ENCODE measurements at places on chromosomes 3 and 15.

GRCh38 chr3:38616111-38616510 is 33.4 kb downstream of the SCN5A start:
- DNase-seq = no peak

GRCh38 chr3:177551431-177551836 is 354.2 kb upstream of the TBL1XR1 start:
- DNase-seq = no peak

DNA sequence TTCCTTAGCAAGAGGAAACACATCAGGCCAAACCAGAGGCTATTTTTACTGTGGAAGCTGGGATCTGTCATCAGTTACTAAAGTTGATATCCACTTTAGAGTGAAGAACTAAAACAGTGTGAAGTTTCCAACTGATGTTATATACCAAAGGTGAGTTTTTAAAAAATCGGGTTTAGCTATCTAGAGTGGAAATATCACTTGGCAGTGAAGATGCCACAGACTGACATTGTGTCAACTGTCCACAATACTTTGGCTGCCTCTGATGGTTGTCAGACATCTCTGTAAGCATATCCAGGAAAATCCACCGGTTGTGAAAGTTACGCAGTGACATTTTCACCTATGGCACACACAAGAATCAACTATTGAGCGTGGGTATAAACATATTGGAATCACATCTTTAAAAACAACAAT is 9.2 kb downstream of the ZIC1 start:
- no peak for DNase-seq

- no peak for DNase-seq
Observed at GRCh38 chr3:87833039-87833377, 225.8 kb downstream of the CGGBP1 start.

GRCh38 chr15:68328443-68328842 is 50.9 kb downstream of the FEM1B start:
- DNase-seq = no peak

DNA sequence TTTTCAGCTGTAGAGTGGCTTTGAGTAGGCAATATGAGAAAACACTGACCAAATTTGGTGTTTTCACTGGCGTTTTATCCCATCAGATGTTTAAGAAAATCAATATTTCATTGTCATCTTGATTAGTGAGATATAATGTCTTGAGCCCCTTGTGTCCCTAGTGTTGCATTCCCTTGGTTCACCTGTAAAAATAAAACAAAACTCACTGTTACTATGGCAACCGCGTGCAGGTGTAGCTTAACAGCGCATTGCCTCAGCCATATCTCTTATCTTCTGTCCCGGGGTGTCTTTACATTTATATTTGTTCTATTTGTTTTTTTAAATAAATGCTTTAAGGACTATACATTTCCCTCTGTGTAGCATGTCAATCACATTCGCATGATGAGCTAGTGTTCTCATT is 551.6 kb downstream of the ZIC1 start:
- no peak for DNase-seq

GRCh38 chr3:42830437-42831320 is 21.4 kb downstream of the ACKR2 start:
- DNase-seq = peak; percentile 37

- no peak for DNase-seq
Observed at GRCh38 chr15:61794276-61794675, 266.0 kb downstream of the VPS13C start.

DNA sequence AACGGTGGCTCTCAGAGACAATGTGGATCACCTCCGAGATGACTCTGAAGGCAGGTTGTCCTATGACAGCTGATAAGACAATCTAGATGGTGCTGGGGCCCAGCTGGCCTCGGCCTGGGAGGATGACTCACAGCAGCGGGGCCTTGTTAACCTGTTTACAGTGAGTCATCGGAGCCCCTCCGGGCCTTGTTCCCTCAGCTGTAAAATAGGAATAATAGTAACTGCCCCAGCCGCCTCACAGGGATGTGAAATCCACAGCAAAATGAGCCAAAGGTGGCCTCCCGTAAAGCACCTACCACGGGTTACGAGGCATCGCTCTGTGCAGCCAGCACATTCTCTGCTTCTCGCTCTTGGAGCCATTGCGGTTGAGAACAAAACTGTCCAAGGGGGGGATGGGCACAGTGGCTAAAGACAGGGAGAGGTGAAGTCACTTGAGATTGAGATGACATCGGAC is 88.6 kb upstream of the RASGRF1 start:
- peak; percentile 49 for DNase-seq

DNA sequence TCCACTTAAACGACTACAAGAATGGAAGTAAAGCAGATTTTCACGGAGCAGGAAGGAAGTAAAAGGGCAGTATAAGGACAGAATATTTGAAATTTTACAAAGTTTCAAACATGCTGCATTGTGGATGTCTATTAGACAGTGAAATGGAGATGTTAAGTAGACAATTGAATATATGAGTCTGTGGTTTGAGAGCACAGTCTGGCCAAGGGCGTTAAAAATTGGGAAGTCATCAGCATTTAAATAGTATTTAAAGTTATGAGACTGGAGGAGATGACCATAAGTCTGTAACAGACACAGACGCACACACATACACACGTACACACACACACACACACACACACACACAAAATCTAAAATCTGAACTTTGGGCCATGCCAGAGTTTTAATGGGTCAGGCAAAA is 935.9 kb downstream of the EPHA3 start:
- no peak for DNase-seq

- DNase-seq = no peak
Observed at GRCh38 chr3:42289026-42289425, 23.0 kb upstream of the CCK start.

GRCh38 chr15:31390777-31391486 is 64.3 kb downstream of the KLF13 start:
- DNase-seq = no peak

- no peak for DNase-seq
Observed at GRCh38 chr3:78660957-78661356, 1106.8 kb downstream of the ROBO1 start.

DNA sequence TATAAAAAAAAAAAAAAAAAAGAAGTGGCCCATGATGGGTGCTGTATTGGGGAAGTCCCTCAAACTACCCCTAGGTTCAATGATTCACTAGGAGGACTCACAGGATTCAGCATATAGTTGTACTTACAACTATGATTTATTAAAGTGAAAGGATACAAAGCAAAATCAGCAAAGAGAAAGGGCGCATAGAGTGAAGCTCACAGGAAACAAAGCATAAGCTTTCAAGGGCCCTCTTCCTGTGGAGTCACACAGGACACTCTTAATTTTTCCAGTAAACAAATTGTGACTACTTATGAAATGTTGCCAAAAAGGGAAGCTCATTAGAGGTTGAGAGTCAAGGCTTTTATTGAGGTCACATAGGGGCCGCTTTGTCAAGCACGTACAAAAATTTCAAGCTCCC is 153.7 kb upstream of the GAP43 start:
- no peak for DNase-seq

DNA sequence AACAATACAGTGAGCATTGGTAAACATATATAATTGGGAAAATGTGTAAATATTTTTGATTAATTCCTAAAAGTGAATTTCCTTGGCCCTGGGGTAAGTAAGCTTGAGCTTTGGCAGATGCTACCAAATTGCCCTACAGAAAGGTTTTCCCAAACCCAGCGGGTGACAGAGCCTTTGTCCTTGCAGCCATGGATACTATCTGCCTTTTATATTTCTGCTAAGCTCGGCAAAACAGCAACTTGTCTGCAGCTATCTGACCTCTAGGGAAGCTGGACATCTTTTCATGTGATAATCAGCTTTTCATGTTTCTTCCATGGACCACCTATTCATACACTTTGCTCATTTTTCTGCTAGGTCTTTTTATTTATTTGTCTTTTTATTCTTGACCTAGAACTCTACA is 64.7 kb upstream of the SEC22A start:
- DNase-seq = no peak

DNA sequence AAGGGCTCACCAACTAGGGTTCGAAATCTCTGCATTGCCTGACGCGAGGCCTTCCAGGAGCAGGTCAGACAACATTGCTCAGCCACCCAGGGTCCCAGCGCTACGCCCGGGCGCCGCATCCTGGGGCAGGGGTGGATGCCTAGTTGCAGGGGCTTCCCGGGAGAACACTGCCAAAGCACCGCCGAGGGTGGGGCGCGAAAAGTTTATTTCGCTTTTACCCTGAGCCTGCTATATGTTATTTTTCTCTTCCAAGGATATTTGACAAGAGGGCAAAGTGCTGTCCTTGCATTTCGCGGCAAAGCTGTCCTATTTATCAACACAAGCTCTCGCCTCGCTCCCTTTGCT is 549 bp upstream of the SOX14 start:
- DNase-seq = no peak

DNA sequence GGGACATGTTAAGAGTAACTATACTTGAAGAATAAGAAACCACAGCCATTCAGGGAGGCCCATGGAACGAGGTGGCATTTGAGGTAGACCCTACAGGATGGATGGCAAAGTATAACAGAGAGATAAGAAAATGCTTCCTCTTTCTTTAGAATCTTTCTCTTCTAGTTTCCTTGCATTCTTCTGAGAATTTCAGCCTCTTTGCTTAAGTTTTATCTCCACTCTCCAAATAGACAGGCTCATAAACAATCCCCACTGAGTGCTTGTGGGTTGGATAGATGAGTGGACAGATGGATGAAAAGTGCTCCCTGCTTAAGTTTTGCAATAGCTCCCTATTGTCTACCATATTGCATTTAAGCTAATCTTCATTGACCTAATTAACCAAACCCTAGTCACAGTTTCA is 103.7 kb downstream of the MEX3B start:
- no peak for DNase-seq

GRCh38 chr15:71396536-71397125 is 281.4 kb downstream of the THSD4 start:
- DNase-seq = no peak

- no peak for DNase-seq
Observed at GRCh38 chr3:102148598-102149337, 286.0 kb upstream of the ZPLD1 start.

- DNase-seq = no peak
Observed at GRCh38 chr15:34252545-34252944, 27.7 kb downstream of the EMC4 start.

- no peak for DNase-seq
Observed at GRCh38 chr15:36964626-36965025, 135.7 kb downstream of the MEIS2 start.

DNA sequence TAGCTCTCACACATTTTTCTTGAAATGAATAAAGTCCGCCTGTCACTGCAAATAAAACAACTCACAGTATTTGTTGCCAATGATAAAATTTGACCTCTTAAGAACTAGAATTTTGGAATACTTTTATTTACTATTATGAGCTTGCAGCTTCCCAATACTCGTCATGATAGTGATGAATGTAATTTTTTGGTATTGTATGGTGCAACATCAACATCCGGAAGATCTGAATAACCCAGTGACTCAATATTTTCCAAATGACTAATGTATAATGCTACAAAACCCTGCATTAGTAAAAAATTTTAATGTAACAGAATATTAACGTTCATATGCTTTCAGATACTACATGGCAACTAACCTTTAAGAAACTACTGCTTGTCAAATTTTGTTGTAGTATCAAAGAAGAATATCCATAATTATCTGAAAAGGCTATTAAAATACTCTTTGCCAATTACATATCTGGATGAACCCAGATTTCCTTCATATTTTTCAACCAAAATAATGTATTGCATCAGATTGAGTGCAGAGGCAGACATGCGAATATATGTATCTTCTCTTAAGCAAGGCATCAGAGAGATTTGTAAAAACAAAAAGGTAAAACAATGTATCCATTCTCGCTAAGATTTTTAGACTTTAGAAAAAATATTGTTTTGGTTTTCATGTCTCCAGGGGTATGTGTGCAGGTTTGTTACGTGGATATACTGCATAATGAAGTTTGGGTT is 95.3 kb downstream of the IGF2BP2 start:
- no peak for DNase-seq

- no peak for DNase-seq
Observed at GRCh38 chr3:45571216-45571615, 23.3 kb upstream of the LIMD1 start.

GRCh38 chr3:157001221-157001957 is 158.6 kb downstream of the CCNL1 start:
- DNase-seq = no peak

DNA sequence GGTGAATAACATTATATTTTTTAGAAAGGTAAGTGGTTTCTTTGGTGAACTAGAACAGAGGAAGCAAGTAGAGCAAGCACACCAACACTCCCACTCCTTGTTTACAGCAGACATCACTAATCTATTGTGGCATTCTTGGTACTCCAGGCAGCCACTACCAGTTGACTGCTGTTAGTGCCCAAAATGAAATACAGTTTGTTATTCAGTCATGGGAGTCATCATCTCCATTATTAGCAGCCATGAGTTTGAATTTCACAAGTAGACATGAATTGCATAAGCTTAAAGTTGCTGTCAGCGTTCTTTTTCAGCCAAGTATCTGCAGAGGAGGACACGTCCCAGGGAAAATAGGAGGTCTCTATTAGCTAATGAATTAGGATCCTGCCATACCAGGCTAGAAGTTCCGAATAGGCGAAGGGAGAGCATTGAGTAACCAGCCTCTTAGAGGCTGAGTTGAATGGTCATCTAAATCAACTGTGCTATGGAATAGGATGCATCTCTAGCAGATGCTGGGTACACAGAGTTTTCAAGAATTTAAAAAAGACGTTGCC is 252.7 kb upstream of the ICE2 start:
- DNase-seq = no peak

DNA sequence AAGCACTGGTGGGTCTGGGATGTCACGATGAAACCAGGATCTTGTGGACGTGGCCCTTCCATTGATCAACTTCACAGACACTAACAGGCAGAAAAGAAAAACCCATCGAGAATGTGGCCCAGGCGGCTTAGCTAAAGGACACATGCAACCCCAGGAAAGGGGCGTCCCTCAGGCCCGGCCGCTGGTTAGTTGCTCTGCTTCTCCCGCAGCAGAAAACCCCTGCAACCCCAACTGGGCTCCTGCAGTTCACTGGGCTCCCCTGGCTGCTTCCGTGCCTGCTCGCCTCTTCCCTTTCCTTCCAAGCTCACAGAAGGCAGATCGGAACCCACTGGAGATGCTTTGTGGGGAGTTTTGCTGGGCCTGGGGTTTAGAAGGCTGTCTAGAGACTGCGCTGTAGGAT is 1.1 kb downstream of the GASK1A start:
- no peak for DNase-seq

DNA sequence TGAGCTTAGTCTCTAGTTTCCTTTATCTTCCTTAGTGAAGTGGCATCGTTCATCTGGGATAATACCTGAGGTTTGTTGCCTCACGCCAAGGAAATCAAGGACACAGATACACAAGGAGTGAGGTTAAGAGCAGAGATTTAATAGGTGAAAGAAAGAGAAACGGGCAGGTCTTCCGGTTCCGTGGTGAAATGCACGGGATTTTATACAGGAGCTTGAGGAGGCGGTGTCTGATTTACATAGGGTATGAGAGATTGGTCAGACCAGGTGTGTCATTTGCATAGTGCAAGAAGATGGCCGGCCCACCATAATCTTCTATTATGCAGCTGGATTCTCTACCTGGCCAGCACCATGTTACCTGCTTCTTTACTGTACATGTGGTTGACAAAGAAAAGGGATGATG is 17.2 kb downstream of the ARRDC4 start:
- no peak for DNase-seq

DNA sequence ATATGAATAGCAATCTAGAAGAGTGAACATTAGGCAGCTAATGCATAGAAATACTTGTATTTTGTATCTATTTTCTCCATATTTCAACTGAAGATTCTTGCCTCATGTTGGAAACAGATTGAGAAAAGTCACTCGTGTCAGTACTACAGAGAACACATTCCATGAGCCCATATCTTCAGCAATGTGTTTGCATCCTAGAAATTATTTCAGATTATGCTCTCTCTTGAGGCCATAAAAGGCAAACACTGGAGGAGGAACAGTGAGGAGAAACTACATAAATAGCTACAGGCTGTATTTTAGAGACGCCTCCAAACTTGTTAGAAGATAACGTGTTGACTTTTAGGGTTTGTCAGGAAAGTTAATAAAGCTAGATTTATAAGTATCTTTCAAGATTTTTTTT is 906.9 kb downstream of the FHIT start:
- DNase-seq = no peak

Measured in ACHN (cell line).